SIG-M5 (cell line): ENCODE measurements at places on chromosomes 4 and X.

GRCh38 chr4:70938086-70938485, 35.9 kb downstream of the MOB1B start:
- no peak for DNase-seq

- DNase-seq: no peak
Measured at GRCh38 chr4:152659806-152660205, 20.0 kb downstream of the TMEM154 start.

DNA sequence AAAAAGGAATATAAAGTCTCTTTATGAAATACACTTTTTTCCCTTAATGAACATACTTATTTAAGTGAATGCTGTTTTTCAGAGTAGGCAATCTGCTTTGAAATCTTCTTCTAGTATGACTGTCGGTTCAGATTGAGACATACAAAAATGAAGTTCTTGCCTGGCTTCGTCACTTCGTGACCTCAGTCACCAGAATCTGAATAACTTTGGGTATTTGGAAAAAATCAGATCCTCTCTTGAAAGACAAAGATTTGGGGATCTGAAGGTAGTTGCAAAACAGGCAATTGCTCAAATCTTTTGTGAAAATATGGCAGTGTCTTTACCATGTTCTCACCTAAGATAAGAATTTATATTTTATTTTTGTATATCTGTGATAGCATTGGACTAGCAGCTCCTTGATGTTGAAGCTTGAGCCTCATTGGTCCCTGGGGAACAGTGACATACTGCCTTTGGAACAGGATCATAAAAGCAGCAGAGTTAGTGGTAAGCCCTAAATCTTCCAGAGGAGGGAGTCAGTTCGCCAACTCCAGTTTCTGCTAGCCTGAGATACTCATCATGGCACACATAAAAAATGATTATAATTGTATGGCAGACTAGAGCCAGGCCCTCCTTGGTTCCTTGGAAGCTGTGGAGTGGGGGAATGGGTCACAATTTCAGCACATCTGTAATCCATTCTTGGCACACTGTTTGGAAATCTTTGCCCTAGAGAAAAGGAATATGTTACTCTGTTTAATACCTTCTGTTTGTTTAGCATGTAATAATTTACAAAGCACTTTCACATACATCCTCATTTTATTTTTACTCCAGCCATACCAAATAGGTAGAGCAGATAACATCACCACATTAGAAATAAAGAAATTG, 5.0 kb downstream of the ARFIP1 start:
- no peak for DNase-seq

DNA sequence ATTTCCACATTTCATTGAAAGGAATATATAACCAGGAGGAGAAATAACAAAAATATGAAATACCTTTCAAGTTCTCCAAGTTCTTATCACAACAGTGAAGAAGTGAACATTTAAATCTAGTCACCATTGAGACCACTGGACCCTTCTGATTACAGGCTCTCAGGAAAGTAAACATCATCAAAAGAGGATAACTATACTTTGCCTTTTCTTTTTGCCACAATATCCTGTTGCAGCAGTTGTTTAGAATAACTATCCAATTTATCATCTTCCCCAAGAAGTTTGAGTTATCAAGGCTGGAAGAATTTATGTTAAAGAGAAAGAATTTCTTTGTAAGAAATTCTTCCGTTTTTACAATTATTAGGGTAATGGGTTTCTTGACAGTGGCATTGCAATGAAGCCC, 3.6 kb downstream of the LRP2BP start:
- no peak for DNase-seq

GRCh38 chr4:5758741-5759140, 47.7 kb downstream of the EVC start:
- no peak for DNase-seq

DNA sequence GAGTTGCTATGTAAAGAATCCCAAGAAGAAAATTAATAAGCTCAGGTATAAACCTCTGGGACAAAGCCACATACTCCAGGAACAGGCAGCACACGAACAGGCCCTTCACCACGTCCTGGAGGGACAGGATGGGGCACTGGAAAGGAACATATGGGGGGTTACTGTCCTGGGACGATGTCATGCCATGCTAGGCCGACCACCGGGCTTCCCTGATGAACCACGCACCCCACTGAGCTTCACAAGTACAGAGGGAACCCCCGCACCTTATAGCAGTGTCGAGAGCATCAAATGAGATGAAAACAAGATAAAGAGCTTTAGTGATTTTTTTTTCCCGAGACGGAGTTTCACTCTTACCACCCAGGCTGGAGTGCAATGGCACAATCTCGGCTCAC, 19.1 kb downstream of the NOP14 start:
- no peak for DNase-seq

GRCh38 chrX:38341442-38341841, 11.0 kb upstream of the OTC start:
- DNase-seq: no peak

DNA sequence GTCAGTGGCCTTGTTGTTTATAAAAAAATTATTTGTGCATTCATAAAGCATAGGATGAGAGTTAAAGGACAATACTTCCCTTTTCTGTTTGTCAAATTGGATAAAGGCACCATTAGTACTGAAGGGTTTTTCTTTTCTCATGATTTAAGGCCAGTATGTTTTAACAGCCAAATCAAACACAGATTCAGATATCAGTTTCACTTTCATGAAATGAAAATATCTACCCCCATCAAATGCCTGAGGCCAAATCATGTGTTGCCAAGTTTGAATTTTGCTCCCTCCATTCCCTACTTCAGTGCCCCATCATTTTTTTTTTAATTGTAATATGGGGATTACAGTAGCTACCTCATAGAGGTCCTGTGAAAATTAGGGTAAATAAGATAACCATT, 745.9 kb downstream of the RPA4 start:
- no peak for DNase-seq

DNA sequence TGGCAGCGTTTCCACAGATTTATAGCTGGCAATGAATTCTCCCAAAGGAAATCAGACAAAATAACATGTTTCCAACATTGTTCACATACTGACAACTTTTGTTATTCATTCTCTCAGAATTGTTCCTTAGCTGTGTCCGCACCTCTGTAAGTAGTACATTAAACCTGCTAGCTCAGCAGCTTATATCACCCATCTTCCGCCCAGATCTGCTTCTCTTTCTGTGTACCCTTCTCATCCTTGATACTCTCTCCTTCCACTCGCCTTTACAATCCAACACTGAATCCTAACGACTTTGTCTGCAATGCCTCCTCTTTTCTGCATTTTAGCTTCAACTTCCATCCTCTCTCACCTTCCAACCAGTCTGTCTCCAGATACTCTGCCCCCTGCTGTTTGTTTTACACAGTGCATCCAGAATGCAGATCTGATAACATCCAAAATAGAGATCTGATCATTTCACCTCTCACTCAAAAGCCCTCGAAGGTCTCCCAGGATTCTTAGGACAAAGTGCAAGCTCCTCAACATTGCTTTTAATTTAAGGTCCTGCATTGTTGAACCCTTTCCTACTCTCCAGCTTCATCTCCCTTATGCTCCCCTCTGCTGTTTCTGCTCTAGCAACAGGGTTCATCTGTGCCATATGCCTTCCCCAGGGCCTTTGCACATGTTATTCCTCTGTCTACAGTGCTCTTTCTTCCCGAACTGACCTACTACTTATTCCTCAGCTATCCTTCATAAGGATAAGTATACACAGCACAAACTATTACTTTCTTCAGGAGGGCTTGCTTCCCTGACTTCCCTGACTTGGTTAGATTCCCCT, 67.3 kb upstream of the VBP1 start:
- no peak for DNase-seq

- no peak for DNase-seq
Measured at GRCh38 chr4:17681281-17682221, 67.1 kb downstream of the MED28 start.

DNA sequence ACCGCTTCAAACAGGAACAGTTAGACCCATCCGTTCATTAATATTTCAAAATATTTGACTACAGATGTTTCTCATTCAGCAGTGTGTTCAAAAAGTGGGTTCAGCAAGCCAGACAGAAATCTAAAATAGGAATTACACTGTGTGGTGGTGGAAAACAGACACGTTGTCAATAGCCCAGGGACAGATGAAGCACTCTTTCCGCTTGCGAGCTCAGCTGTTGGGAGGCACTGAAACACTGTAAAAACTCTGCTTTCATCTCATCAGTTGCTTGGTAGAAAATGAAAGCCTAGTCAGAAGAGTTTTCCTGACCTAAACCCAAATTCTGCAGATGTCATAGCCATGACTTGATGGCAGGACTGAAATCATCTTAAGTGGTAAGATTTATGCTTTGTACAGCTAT, 38.5 kb downstream of the LRP2BP start:
- no peak for DNase-seq

GRCh38 chr4:184573701-184574100, 75.5 kb downstream of the CASP3 start:
- DNase-seq: no peak

- no peak for DNase-seq
Measured at GRCh38 chr4:112213091-112213490, 18.5 kb upstream of the AP1AR start.

DNA sequence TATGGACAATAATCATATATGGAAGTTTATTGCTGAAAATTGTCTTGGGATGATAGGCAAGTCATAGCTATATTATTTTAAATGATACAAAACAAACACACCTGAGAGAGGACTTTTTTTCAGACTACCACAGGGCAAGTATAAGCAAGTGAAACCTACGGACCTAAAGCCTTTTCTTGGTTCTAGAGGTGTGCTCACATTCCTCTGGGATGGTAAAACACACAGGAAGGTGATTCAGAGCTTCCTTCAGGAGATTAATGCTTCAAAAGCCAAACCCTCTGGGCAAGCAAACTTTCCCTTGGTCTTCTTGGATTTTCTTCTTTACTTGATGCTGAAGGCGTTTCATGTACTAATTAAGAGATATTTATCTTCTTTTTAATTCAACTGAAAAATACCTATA, 60.1 kb upstream of the ACSL4 start:
- DNase-seq: no peak
